Karpas-422 (cell line): ENCODE measurements at places on chromosomes 11 and 22. TPM values are rescaled to one million over a fixed set of nuclear protein-coding genes. Genes with fewer than 3 reads are reported as not detected.

DNA sequence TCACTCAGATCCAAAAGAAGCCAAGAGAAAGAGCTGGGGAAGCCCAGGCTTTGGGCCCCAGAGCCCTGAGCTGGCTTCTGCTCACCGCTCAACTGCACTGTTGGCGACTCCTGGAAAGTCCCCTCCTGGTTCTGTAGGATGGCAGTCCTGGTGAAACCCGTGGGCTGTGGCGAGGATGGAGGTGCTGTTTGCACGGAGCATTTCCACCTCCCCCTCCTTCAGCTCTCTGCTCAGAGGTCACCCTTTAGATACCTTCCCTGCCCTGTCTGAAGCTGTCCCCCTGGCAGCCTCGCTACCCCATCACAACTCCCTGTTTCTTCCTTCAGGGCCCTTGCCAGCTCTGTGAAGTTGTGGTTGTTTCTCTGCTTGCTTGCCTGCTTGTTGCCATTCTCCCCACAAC lies 97.8 kb downstream of the MYO18B start:
- H3K27me3 ChIP-seq, result no peaks in the 10 kb centered on the region
- H3K27ac ChIP-seq, result no peak overlapping the region
- H3K4me3 ChIP-seq, result no peak overlapping the region
- no peak for DNase-seq
- no peaks in the 10 kb centered on the region for H3K36me3 ChIP-seq
- peaks cover 2% of the 10 kb centered on the region; the same call in 1 of the 2 replicates for H3K4me1 ChIP-seq

GRCh38 chr11:116879800-116880625 lies 42.6 kb upstream of the APOA1 start:
- no peaks in the 10 kb centered on the region for H3K27me3 ChIP-seq
- no peak overlapping the region for H3K27ac ChIP-seq
- H3K4me1 ChIP-seq, result no peaks in the 10 kb centered on the region
- DNase-seq, result peak; percentile 53

GRCh38 chr22:49753276-49753890 lies 74.3 kb downstream of the BRD1 start:
- no peak for DNase-seq
- H3K4me3 ChIP-seq, result no peak overlapping the region
- no peaks in the 10 kb centered on the region for H3K4me1 ChIP-seq
- no peaks in the 10 kb centered on the region for H3K27me3 ChIP-seq
- H3K27ac ChIP-seq, result no peak overlapping the region

DNA sequence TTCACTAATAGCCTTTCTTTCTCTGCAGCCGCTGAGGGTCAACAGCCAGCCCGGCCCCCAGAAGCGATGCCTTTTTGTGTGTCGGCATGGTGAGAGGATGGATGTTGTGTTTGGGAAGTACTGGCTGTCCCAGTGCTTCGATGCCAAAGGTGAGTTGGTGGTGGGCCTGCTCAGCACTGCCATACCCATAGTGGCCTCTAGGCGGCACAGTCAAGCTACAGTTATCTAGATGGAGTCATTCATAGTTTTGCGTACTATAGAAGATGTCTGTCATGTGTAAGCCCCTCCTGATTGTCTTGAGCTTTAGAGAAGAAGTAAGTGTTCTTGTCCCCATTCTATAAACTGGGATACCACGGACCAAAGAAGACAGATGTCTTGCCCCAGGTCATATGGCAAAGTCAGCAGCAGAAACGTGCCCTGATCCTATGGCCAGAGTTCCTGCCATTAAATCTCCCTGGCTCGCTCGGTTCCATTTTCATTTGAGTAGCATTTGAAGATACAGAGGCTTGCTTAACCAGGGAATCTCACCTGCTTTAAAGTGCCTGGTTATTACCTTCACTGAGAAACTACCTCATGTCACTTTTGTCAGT lies 42.1 kb upstream of the CRTAM start:
- H3K27me3 ChIP-seq, result no peaks in the 10 kb centered on the region
- peak; percentile 67 for DNase-seq

DNA sequence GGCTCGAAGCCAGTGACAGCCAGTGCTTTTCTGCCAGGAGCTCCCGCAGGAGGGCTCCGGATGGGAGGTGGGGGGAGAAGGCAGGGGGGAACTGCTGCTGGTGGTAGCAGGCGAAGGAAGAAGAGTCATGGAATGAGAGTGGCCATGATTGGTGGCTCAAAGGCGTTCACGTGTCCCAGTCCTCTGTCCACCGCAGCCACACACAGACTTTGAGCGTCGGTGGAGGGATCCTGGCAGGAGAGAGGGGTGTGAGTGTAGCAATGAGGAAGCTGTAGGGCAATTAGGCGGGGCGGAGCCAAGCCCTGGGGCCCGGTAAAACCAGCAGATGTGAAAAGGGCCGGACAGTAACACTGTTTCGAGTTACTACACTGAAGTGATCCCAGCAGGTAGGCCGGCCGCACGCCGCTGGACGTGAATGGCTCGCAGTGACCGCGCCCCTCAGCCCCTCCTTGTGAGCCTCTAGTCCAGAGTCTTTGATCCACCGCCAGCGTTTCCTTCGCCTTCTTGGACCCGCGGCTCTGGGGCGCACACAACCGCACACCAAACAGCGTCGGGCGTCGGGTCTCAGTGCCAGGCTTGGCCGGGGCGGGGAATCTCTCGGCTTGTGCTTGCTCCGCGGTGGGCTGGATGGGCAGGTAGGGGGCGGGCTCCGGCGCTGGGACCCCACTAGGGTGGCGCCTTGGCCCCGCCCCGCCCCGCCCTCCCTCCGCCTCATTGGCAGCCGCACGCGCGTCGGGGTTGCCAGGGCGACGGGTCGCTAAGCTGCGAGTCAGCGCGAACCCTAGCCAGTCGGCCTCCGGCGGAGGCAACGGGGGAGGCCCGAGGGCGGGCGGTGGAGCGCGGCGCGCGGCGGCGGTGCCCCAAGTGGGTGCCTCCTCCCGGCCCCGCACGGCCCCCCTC lies at the start of gene LRRC10B:
TSS of gene LRRC10B (plus strand) at position 788 of the 900 bp plus-strand sequence. CDS start 250 bp downstream, outside the sequence.
- H3K36me3 ChIP-seq, result no peaks in the 10 kb centered on the region

DNA sequence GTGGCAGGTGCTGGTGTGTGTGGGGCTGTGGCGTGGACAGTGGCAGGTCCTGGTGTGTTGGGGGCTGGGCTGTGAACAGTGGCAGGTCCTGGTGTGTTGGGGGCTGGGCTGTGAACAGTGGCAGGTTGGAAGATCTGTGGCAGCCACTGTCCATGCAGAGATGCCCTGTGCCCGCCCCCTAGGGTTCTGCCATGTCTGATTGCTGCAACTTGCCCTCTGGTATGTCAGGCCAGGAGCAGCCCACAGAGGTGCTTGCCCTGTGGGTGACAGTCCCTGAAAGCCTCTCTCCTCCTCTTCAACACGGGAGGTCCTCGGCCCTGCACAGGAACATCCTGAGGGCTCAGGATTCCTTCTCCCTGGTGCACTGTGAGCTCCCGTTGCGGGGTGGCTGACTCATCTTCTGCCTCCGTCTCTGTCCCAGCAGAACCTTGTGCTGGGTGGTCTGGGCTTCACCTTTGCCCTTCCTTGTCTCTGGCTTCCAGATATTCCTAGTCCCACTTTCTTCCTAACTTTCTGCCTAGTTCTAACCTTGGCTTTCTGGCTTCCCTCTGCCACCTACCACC lies 13.5 kb downstream of the OPCML start:
- no peak for DNase-seq
- H3K4me3 ChIP-seq, result no peak overlapping the region
- no peaks in the 10 kb centered on the region for H3K36me3 ChIP-seq
- H3K27ac ChIP-seq, result no peak overlapping the region
- no peaks in the 10 kb centered on the region for H3K27me3 ChIP-seq

GRCh38 chr11:70755410-70756158 lies 357.3 kb downstream of the CTTN start:
- no peaks in the 10 kb centered on the region for H3K4me1 ChIP-seq
- H3K27ac ChIP-seq, result no peak overlapping the region
- 0 out of 2 replicates have a peak, but pooled peaks cover 3% of the 10 kb centered on the region for H3K27me3 ChIP-seq
- peak; percentile 83 for DNase-seq
- no peak overlapping the region for H3K4me3 ChIP-seq

GRCh38 chr22:39264349-39265038 lies 19.7 kb upstream of the PDGFB start:
- H3K27ac ChIP-seq, result no peak overlapping the region
- no peaks in the 10 kb centered on the region for H3K36me3 ChIP-seq
- no peaks in the 10 kb centered on the region for H3K27me3 ChIP-seq

GRCh38 chr22:21045585-21046294 lies at the start of gene LRRC74B:
Gene LRRC74B (plus strand): TSS chr22:21045946. CDS start chr22:21045987, 41 bp downstream.
- H3K36me3 ChIP-seq, result no peaks in the 10 kb centered on the region
- H3K27ac ChIP-seq, result peak within 1 kb of the TSS; percentile 78
- no peaks in the 10 kb centered on the region for H3K27me3 ChIP-seq
- peak; percentile 96 for DNase-seq

- no peaks in the 10 kb centered on the region for H3K36me3 ChIP-seq
- no peaks in the 10 kb centered on the region; the same call in 1 of the 2 replicates for H3K27me3 ChIP-seq
- H3K27ac ChIP-seq, result no peak overlapping the region
- no peak for DNase-seq
- H3K4me3 ChIP-seq, result no peak overlapping the region
Measured at GRCh38 chr11:93274851-93275250, 55.7 kb upstream of the DEUP1 start.

GRCh38 chr11:23959462-23959861 lies 537.4 kb upstream of the LUZP2 start:
- H3K36me3 ChIP-seq, result no peaks in the 10 kb centered on the region
- no peak overlapping the region for H3K27ac ChIP-seq
- DNase-seq, result no peak
- no peaks in the 10 kb centered on the region for H3K4me1 ChIP-seq

DNA sequence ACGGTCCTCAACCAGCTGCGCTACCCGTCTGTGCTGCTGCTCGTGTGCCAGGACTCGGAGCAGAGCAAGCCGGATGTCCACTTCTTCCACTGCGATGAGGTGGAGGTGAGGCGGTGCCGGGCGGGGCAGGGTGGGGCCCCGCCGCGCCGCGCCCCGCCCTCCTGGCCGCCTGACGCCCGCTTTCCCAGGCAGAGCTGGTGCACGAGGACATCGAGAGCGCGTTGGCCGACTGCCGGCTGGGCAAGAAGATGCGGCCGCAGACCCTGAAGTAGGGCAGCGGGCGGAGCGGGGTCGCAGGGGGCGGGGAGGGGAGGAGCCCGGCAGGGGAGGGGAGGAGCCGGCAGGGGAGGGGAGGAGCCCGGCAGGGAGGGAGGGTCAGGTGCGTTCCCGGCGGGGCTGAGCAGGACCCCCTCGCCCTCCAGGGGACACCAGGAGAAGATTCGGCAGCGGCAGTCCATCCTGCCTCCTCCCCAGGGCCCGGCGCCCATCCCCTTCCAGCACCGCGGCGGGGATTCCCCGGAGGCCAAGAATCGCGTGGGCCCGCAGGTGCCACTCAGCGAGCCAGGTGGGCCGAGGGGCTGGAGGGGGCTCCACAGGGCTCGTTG lies 14.7 kb downstream of the EPS8L2 start:
- H3K4me3 ChIP-seq, result no peak overlapping the region
- no peaks in the 10 kb centered on the region for H3K27me3 ChIP-seq
- H3K27ac ChIP-seq, result no peak overlapping the region
- no peak for DNase-seq

GRCh38 chr11:67522844-67523555 lies at the start of gene CABP2:
Gene CABP2 (minus strand): TSS chr11:67523446. CDS start chr11:67523326, 120 bp downstream.
- H3K27ac ChIP-seq, result no peak within 1 kb of the TSS
- H3K4me1 ChIP-seq, result no peaks in the 10 kb centered on the region
- H3K4me3 ChIP-seq, result no peak within 1 kb of the TSS

DNA sequence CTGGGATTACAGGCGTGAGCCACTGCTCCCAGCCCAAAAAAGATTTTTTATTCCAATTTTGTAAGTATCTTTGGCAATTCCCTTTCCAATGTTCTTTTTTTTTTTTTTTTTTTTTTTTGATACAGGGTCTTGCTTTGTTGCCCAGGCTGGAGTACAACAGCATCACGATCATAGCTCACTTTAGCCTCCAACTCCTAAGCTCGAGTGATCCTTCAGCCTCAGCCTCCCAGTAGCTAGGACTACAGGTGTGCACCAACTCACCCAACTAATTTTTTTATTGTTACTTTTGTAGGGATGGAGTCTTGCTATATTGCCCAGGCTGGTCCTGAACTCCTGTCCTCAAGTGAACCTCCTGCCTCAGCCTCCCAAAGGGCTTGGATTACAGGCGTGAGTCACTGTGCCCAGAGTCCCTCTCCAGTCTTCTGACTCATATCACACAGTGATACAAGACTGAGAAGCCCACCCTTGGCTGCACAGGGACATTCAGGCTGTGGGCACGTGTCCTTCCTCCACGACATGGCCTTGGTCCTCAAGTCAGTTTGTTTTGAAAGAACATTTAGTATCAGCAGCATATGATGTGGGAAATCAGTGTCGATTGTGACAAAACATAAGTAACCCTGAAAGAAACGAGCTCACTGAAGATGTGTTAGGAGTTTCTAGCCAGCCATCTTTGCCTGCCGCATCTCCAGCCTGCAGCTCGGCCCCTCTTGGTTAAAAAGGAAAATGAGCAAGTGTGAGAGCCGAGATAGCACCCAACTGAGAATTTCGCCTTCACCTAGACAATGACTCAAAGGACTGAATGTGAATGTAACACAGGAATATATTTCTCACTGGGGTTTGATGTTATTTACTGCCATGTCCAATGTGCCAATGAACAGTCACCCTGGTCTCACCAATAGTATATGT lies 175.5 kb downstream of the MN1 start:
- no peak overlapping the region for H3K4me3 ChIP-seq
- no peaks in the 10 kb centered on the region for H3K4me1 ChIP-seq
- no peaks in the 10 kb centered on the region for H3K36me3 ChIP-seq
- H3K27me3 ChIP-seq, result no peaks in the 10 kb centered on the region

- no peaks in the 10 kb centered on the region for H3K27me3 ChIP-seq
- no peaks in the 10 kb centered on the region for H3K36me3 ChIP-seq
- DNase-seq, result no peak
Measured at GRCh38 chr22:38832005-38832978, 11.5 kb downstream of the NPTXR start.

DNA sequence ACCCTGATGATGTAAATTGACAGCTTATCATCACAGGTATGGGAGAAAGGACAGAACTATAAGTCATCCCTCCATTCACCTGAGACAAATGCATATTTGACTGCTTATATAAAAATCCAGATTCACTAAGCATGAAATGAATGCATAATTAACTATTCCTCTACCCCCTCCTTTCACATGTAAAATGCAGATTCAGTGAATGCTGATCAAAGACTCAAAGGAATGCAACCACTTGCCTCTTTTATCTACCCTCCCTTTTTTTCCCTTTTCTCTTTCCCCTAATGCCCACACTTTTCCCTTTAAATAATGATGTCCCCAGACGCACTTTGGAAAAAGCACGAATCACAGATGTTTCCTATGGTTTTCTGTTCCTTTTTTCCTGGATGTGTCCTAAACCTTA lies 4.5 kb upstream of the PLAAT4 start:
- DNase-seq, result no peak
- no peak overlapping the region for H3K27ac ChIP-seq
- peaks cover 4% of the 10 kb centered on the region for H3K4me1 ChIP-seq
- no peak overlapping the region for H3K4me3 ChIP-seq

DNA sequence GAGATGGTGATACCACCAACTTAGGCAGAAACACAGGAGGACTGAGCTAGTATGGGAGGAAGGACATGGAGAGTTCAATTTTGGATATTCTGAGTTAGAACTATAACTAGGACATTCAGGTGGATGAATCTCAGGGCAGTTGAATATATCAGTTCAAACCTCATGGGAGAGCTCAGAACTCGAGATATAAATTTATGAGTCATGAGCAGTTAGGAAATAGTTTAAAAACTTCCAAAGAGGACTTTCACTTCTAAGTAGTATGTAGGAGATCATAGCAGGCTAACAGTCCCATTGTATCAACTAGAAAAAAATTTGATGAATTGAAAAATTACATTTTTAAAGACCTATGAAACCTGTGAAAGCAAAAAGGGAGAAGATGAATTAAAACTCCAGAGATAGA lies 436.2 kb upstream of the LARGE1 start:
- no peak overlapping the region for H3K27ac ChIP-seq
- no peaks in the 10 kb centered on the region for H3K4me1 ChIP-seq
- no peaks in the 10 kb centered on the region for H3K27me3 ChIP-seq
- no peak overlapping the region for H3K4me3 ChIP-seq
- no peaks in the 10 kb centered on the region for H3K36me3 ChIP-seq

Gene IGF2
- total RNA-seq, result not detected in 2 replicates

Gene WNT11
- 0.07 and 0.30 TPM in 2 replicates for total RNA-seq

Gene MRE11
- total RNA-seq, result 64.5 and 115 TPM in 2 replicates

Gene TMEM132A
- total RNA-seq, result 1.6 and 5.2 TPM in 2 replicates
